Amniotic epithelial cell (primary cell): ENCODE measurements at places on chromosomes 7 and 10.

GRCh38 chr10:88314362-88314761, 268.8 kb downstream of the RNLS start:
- DNase-seq: no peak

DNA sequence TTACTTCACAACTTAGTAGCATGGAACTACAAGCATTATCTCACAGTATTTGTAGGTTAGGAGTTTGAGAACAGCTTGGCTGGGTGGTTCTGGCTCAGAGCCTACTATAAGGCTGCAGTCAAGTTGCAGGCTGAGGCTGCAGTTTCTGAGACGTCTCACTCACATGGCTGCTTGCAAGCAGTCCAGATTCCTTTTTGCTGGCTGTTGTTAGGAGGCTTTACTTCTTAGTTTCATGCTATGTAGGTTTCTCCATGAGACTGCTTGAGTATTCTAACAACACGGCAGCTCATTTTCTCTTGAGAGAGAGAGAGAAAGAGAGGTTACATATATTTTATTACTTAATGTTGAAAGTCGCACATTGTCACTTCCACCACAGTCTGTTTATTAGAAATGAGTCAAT, 1073.9 kb downstream of the NXPH1 start:
- peak; percentile 10 for DNase-seq

- no peak for DNase-seq
Observed at GRCh38 chr10:86957471-86958115, at the start of gene MMRN2. TSS of gene MMRN2 (minus strand) at chr10:86957615. CDS start at chr10:86957541, 74 bp downstream.

GRCh38 chr7:131621652-131622051, 65.2 kb upstream of the PODXL start:
- DNase-seq: no peak
